ENCODE measurements at places on chromosomes 4 and X. TPM values are rescaled to one million over a fixed set of nuclear protein-coding genes. Genes with fewer than 3 reads are reported as not detected.

KLHL13 gene
- total RNA-seq: 22.1 TPM

TENM3 gene
- 25.7 TPM for total RNA-seq

GBA3 gene
- not detected for total RNA-seq

LIMCH1 gene
- total RNA-seq: 27.4 TPM

MAMLD1 gene
- total RNA-seq: 2.3 TPM

PPEF2 gene
- total RNA-seq: not detected

FAAH2 gene
- total RNA-seq: 0.66 TPM
